Pulmonary artery endothelial cell (primary cell): ENCODE measurements at places on chromosomes 2 and 18. TPM values are rescaled to one million over a fixed set of nuclear protein-coding genes. Genes with fewer than 3 reads are reported as not detected.

The CCDC121 gene
- total RNA-seq: 1.7 and 2.2 TPM in 2 replicates

The TDRD15 gene
- total RNA-seq: not detected in 2 replicates

The CIDEA gene
- 0.20 TPM in 1 of 2 replicates, not detected in the other for total RNA-seq

The SDC1 gene
- 2.3 and 18.3 TPM in 2 replicates for total RNA-seq

The ARPC2 gene
- 402 and 446 TPM in 2 replicates for total RNA-seq

The PIKFYVE gene
- 23.4 and 31.8 TPM in 2 replicates for total RNA-seq

The GPR75 gene
- total RNA-seq: 0.92 and 1.8 TPM in 2 replicates

The PCBP1 gene
- total RNA-seq: 47.0 and 48.7 TPM in 2 replicates

The CYB5A gene
- 63.8 and 71.8 TPM in 2 replicates for total RNA-seq

The RAX gene
- total RNA-seq: not detected in 2 replicates

The DOK6 gene
- total RNA-seq: under 0.01 TPM in 1 of 2 replicates, not detected in the other

The GPC1 gene
- 18.6 and 27.2 TPM in 2 replicates for total RNA-seq

The AMER3 gene
- not detected in 2 replicates for total RNA-seq

The FLACC1 gene
- total RNA-seq: 0.33 and 0.56 TPM in 2 replicates

The VAMP5 gene
- total RNA-seq: 60.0 and 101 TPM in 2 replicates

The KCNG2 gene
- total RNA-seq: not detected in 2 replicates

The LIMS1 gene
- 145 and 169 TPM in 2 replicates for total RNA-seq

The REG3G gene
- not detected in 2 replicates for total RNA-seq

The CTLA4 gene
- not detected in 2 replicates for total RNA-seq

The DSG1 gene
- total RNA-seq: not detected in 2 replicates

The ZNF396 gene
- total RNA-seq: 0.53 and 0.60 TPM in 2 replicates

The POTEC gene
- total RNA-seq: not detected in 2 replicates

The QPCT gene
- total RNA-seq: 18.9 and 35.5 TPM in 2 replicates

The C2orf66 gene
- 0.07 and 0.14 TPM in 2 replicates for total RNA-seq

The TMEM247 gene
- total RNA-seq: not detected in 2 replicates

The NEB gene
- total RNA-seq: 0.40 and 0.92 TPM in 2 replicates

The ITM2C gene
- total RNA-seq: 3.7 and 5.7 TPM in 2 replicates

The RNF152 gene
- total RNA-seq: 46.2 and 76.5 TPM in 2 replicates

The CROCC2 gene
- not detected in 2 replicates for total RNA-seq

The ST8SIA3 gene
- not detected in 2 replicates for total RNA-seq

The PCARE gene
- not detected in 2 replicates for total RNA-seq

The FZD7 gene
- 0.33 and 0.35 TPM in 2 replicates for total RNA-seq

The SCYGR4 gene
- not detected in 2 replicates for total RNA-seq

The WDR7 gene
- total RNA-seq: 14.2 and 25.2 TPM in 2 replicates

The ALPP gene
- total RNA-seq: not detected in 2 replicates

The ATP8B1 gene
- total RNA-seq: 85.1 and 108 TPM in 2 replicates

The MRO gene
- total RNA-seq: not detected in 2 replicates

The MAL gene
- not detected in 2 replicates for total RNA-seq

The TLX2 gene
- not detected in 2 replicates for total RNA-seq

The REG1B gene
- total RNA-seq: not detected in 2 replicates

The CHRNA1 gene
- 0.11 and 0.73 TPM in 2 replicates for total RNA-seq

The TFCP2L1 gene
- total RNA-seq: not detected in 2 replicates

The MALL gene
- 71.4 and 72.2 TPM in 2 replicates for total RNA-seq

The INHBB gene
- total RNA-seq: 0.25 and 1.7 TPM in 2 replicates

The TWIST2 gene
- total RNA-seq: 5.4 and 13.2 TPM in 2 replicates

The ACADL gene
- total RNA-seq: not detected in 2 replicates

The SCTR gene
- total RNA-seq: not detected in 2 replicates

The SERPINB4 gene
- total RNA-seq: not detected in 2 replicates

The GPR55 gene
- not detected in 2 replicates for total RNA-seq

The TRAF3IP1 gene
- total RNA-seq: 10.3 and 10.8 TPM in 2 replicates
